ENCODE measurements at places on chromosomes 6 and 20. TPM values are rescaled to one million over a fixed set of nuclear protein-coding genes. Genes with fewer than 3 reads are reported as not detected.

GRCh38 chr6:31497531-31498476 lies at the start of gene MICB:
Gene MICB (plus strand): TSS chr6:31498145. CDS start chr6:31498194, 49 bp downstream.
- DNase-seq, result peak; percentile 95

GRCh38 chr20:10519361-10520046 lies 84.4 kb downstream of the SLX4IP start:
- peak; percentile 71 for DNase-seq

DNA sequence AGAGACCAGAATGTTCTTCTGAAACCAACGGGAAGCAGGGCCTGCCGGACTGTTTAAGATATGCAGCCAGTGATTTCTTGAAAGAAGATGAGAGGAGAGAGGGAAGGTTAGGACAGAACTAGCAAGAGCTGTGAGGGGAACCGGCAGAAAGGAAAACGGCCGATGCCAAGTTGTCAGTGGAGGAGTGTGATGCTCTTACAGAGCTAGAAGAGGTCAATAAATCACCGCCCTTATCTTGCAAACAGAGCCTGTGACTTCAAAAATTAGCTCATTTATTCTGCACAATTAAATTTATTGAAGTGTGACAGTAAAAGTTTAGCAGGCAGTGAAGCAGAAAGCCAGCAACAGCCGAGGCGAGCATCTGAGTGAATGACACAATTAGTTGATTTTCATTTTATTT lies 509.5 kb upstream of the ID4 start:
- DNase-seq, result no peak

DNA sequence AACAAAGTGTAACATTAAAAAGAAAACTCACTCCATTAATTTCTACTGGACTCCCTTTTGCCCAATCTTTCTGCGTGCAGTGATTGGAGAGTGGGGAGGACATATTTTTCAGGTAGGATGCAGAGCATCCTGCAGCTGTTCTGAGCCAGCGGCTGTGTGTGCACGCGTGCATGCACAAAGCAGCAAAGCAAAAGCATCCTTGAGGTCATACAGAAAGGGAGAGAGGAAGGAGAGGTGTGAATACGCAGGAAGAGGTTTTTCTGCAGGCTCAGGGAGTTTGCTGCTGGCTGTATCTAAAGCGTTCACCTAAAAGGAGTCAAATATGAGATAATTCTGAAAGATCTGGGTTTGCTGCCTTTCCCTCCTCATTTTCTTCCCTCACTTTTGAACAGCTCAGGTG lies 108.4 kb downstream of the HUS1B start:
- peak; percentile 84 for DNase-seq

DNA sequence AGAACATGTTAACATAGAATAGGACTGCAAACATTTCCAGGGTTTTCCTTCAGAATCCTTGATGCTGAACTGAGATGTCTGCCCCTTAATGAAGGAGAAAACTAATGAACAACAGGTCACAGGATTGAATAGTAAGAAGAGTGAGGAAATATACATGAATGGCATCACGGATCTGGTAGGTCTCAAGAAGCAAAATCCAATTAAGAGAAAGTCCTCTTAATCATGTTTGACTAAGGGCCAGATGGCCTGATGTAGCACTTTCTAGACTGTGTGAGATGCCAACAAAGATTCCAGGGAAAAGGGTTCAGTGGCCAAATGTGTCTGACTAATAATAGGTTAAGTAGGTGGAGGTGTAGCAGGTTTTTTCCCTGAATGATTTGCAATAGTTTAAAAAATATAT lies 13.7 kb upstream of the SHPRH start:
- no peak for DNase-seq

Gene TAF8
- 38.7 TPM for total RNA-seq

DNA sequence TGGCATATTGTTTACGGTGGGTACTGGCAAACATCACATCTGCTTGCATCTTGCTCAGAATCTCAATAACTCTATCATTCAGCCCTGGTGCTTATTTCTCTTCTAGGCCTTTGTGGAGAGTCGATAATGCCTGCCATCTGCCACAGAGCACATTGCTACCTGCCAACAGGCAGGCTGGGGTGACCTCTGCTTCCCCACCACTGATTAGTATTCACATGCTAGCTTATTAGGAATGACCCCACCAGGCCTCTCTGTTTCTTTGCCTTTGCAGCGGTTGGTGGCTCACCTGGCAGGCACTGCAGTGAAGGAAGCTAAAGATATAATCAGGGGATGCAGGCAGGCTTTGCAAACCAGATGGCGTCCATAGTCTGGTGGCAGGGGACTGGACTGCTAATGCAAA lies 154.5 kb downstream of the MMS22L start:
- DNase-seq, result no peak

Gene SNAP25
- total RNA-seq, result 3.6 TPM

DNA sequence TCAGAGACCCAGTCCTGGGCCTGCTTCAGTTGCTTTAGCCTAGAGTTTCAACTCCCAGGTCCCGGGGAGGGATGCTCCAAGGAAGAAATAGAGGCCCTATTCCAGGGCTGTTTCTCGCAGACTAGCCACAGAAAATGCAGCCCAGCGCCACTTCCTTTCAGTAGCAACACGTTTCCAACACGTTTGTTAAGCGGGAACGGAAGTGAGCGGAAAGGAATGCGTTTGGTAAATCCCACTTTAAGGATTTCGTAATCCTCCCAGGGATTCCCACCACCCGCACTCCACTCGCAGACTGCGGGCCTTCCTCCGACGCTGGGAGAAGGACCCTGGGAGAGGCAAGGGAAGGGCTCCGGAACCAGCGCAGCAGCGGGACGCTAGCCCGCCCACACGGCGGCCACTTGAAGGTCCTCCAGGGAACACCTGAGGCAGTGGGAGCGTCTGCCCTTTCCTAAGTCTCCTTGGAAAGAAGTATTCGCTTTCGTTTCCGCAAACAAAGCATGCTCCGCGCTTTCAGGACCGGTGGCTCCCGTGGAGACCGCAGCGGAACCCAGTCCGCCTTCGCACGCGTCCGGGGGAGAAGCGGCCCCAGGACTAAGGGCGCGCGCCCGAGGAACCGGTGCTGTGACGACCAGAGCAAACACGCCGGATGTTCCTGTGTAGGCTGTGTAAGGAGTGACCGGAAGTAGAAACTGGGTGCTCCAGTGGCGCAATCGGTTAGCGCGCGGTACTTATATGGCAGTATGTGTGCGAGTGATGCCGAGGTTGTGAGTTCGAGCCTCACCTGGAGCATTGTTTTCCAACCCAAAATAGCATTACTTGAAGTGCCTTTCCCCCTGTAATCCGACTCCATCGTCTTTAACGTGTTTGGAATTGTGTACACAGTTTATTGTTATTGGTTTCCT lies 227.6 kb upstream of the PRSS16 start:
- peak; percentile 73 for DNase-seq

GRCh38 chr6:75438013-75438431 lies 55.6 kb downstream of the FILIP1 start:
- DNase-seq, result no peak

GRCh38 chr20:31857861-31858759 lies 12.2 kb downstream of the DUSP15 start:
- DNase-seq, result peak; percentile 77

GRCh38 chr6:150458579-150458978 lies 89.8 kb downstream of the IYD start:
- no peak for DNase-seq

DNA sequence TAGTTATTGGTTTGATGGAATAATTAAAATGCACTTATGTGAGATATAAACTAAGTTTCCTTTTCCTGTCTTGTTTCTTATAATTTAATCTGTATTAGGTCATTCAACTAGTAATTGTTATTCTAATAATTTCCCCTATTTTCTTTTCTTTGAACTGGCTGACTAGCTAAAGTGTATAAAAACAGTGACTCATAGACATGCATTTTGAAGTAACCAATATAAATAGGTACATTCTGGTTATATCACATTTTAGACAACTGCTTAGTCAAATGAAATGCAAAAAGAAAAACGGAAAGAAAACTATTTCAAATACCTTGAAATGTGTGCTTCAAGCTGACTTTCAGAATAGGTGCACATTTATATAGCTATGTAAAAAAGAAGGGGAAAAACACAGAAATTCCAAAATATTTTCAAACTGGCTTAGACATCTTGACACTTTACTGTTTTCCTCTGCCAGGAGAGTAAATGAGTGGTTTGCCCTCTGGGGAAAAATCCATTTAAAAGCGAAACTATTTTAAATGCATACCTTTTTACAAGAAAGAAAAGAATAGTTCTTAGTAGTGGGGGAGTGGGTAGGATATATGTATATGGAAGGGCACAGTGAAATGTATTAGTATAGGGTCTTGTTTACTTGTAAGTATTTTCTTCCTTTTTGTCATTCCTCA lies 28.3 kb downstream of the KCNQ5 start:
- DNase-seq, result no peak

DNA sequence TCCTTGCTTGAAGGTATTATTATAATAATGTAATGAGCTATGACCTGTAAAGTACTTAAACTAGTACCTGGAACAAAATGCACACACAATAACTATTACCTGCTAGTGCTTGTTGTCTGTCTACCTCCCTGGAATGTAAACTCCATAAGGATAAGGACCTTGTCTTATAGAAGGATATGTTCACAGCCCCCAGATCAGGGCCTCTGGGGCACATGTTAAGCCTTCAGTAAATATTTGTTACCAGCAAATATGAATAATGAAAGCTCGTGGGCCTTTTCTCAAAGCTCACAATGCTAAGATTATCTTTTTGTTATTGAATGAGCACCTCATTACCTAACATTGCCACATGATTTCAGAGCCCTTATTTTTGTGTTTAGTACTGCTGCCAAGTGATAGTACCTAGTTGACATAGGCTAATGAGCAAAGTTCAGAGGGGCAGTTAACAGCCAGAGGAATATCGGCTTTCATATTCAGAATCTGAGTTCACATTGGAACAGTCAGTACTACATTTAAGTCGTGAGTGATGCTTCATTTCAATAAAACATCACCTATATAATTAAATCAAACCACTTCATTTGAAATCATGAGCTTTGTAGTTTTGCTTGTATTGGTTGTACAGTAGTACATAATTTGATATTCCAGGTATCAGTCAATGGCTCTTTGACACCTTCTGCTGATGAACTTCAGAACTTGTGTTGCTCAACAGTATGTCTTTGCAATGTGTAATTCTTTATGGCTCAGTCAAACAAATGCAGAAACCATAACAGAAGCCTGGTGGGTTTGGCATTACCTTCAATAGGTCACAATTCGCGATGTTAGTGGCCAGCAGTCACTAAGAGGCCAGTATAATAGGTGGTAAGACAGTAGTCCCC lies 11.8 kb upstream of the SMLR1 start:
- peak; percentile 10 for DNase-seq

Gene SLC22A16
- total RNA-seq, result not detected

- DNase-seq, result peak; percentile 77
Observed at GRCh38 chr6:142395768-142396231, 94.0 kb downstream of the ADGRG6 start.

DNA sequence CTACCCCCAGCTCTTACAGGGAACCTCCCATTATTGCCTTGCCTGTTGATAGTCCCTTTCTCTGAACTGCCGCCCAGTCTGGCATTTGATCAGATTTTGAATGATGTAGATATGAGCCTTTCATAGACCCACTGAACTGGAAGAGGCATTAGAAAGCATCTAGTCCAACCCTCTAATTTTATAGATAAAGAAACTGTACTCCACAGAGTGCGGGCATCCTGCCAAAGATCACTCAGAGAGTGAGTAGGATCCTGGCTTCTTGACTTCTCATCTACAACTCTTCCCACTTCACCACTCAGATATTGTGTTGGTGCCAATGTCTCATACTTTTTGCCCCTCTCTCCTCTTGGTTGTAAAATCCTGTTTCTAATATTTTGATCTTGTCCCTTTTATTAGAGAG lies 179.2 kb upstream of the BMP2 start:
- DNase-seq, result no peak

Gene HS3ST5
- total RNA-seq, result not detected

Gene BHLHE23
- total RNA-seq, result not detected

DNA sequence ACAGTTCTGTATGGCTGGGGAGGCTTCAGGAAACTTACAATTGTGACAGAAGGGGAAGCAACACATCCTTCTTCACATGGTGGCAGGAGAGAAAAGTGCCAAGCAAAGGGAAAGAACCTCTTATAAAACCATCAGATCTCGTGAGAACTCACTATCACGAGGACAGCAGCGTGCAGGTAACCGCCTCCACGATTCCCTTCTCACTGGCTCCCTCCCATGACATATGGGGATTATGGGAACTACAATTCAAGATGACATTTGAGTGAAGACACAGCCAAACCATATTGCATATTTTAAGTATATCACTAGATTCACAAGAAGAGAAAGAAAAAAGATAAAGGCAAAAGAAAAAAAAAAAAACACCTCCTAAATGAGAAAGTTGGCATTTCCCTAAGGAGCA lies 431.9 kb upstream of the RGS17 start:
- no peak for DNase-seq

GRCh38 chr6:72758901-72759300 lies 137.0 kb downstream of the KCNQ5 start:
- peak; percentile 9 for DNase-seq

DNA sequence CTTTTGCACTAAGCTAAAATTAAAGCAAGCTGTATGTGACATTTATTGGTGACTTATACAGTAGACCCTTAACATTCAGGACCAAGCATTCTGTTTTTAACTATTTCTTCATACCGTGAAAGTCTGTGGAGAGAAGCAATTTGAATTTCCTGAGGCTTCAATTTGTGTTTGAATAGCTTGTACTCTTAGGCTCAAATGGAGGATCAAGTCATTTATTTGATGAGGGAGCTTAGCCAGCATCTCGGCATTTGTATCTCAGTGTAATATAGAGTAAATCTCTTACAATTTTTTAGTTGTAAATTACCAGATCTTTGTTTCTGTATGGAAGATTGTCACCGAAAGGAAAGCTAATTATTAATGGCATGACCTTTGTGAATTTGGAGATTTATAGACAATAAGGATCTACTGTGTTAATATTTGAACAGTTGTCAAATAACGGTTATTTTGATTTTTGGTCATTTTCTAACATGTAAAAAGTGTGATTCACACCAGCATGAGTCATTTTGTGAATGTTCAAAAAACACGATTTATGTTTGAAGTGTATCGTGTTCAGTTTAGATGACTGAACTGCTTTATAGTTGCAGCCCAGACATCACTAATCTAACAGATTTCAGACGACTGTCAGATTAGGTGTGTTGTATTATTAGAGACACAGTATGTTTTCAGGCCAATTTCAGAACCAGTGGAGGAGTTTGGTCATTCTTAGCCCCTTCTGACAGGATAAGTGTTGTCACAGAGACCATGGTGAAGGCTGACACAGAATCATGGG lies 332.9 kb downstream of the CDKAL1 start:
- DNase-seq, result no peak

DNA sequence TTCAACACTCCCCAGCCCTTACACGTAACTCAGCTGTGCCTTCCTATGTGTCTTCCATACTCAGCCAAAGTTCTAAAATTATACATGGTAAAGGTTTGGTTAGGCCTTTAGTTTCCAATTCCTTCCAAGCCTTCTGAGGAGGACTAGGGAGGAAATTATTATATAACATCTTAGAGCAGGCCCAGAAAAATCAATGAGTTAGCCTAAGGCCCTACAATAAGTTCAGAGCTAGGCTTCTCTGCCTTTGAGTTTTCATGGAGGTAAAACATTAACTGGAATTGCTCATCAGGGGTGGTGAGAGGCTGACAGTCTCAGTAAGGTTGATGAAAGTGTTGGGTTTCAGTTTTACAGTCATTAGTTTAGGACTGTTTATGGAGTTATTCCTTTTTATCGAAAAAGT lies 286.0 kb downstream of the ADGB start:
- DNase-seq, result no peak
